Right atrium auricular region (tissue), 2 donors: ENCODE measurements at places on chromosomes 2 and 18. TPM values are rescaled to one million over a fixed set of nuclear protein-coding genes. Genes with fewer than 3 reads are reported as not detected.

SLC19A3 gene
- total RNA-seq = 3.5 TPM

GALNT5 gene
- 0.67 TPM for total RNA-seq

ZNF804A gene
- not detected for total RNA-seq

RNF125 gene
- 1.7 TPM for total RNA-seq

GPR35 gene
- total RNA-seq = 0.86 TPM

HPCAL1 gene
- 28.7 TPM for total RNA-seq
